ENCODE measurements at places on chromosomes 6 and 20.

- H3K36me3 ChIP-seq, result no peaks in the 10 kb centered on the region
- no peak overlapping the region for H3K4me3 ChIP-seq
- no peak overlapping the region for H3K27ac ChIP-seq
- H3K4me1 ChIP-seq, result no peaks in the 10 kb centered on the region
Observed at GRCh38 chr6:50661636-50662035, 51.7 kb upstream of the TFAP2D start.

DNA sequence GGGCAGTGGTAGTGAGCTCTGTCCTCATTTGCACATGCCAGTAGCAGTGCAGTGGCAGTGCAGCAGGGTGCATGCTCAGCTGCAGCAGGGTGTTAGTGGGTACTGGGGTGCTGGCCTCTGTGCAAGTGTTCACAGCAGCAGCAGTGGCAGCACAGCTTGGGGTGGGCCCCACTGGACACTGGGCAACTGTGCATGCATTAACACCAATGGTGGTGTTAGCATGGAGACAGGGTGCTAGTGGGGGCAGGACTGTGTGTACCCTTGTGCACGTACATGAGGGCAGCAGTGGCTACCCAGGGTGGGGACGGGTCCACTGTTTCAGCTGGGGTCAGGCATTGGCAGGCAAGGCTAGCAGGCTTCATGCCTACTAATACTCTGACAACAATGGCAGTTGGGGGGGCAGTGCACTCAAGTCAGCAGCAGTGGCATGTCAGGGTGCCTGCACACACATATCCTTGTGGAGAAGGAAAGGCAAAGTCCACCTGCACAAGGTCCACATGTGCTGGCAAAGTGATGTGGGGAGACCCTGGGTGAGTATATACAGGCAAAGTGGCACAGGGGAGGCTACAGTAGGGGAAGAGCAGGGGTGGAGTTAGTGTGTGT lies 60.2 kb downstream of the UNC5CL start:
- H3K4me3 ChIP-seq, result no peak overlapping the region
- DNase-seq, result no peak
- H3K36me3 ChIP-seq, result no peaks in the 10 kb centered on the region

GRCh38 chr6:168009331-168009730 lies 11.9 kb downstream of the KIF25 start:
- no peak overlapping the region for H3K4me3 ChIP-seq
- no peaks in the 10 kb centered on the region for H3K4me1 ChIP-seq
- H3K36me3 ChIP-seq, result no peaks in the 10 kb centered on the region
- H3K27me3 ChIP-seq, result no peaks in the 10 kb centered on the region
- DNase-seq, result no peak

GRCh38 chr20:47273591-47274235 lies 82.8 kb downstream of the ZMYND8 start:
- DNase-seq, result no peak
- peaks cover 13% of the 10 kb centered on the region for H3K36me3 ChIP-seq
- H3K4me1 ChIP-seq, result peaks cover 17% of the 10 kb centered on the region
- no peaks in the 10 kb centered on the region for H3K27me3 ChIP-seq
- H3K27ac ChIP-seq, result peak overlapping the region; percentile 77

- peaks cover 61% of the 10 kb centered on the region for H3K4me1 ChIP-seq
- DNase-seq, result peak; percentile 66
- no peaks in the 10 kb centered on the region for H3K36me3 ChIP-seq
- H3K27me3 ChIP-seq, result no peaks in the 10 kb centered on the region
- peak overlapping the region; percentile 99 for H3K27ac ChIP-seq
Observed at GRCh38 chr6:43770372-43771209, 580 bp downstream of the VEGFA start.

DNA sequence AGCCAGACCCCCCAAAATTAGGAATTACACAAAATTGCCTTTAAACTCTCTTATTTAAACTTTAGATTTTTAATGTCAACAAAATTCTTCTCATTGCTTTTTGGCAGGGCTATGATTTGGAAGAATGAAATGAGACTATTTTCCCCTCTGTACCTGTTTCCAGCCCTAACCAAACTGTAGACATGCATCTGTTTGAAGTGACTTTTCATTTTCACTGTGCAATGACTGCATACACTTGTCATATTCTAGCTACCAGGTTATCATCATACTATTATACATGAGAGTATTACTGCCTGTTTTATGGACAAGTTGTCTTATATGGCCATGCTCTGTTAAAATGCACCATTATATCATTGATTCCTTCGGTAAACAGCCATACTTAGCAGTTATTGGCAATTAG lies 295.2 kb downstream of the TBC1D7 start:
- DNase-seq, result no peak
- H3K27ac ChIP-seq, result no peak overlapping the region
- H3K4me3 ChIP-seq, result no peak overlapping the region
- no peaks in the 10 kb centered on the region for H3K4me1 ChIP-seq
- H3K36me3 ChIP-seq, result no peaks in the 10 kb centered on the region
- no peaks in the 10 kb centered on the region for H3K27me3 ChIP-seq

DNA sequence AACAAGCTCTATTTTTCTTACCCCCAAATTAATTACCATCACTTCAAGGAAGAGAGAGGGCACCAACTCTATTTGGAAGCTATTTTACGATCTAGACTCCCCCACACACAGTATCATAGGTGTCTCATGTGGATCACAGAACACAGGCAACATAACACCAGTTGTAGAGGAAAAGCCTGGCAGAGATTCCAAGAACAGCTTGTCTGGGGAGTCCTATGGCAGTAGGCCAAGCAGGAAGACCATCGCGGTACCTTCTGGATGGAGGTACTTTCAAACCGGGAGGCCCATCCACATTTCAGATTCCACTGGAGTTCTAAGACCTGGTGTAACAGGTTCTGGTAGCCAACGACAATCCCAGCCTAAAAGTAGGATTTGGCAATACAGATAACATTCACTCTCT lies 37.6 kb upstream of the SPDEF start:
- no peaks in the 10 kb centered on the region for H3K27me3 ChIP-seq
- H3K27ac ChIP-seq, result no peak overlapping the region
- H3K36me3 ChIP-seq, result no peaks in the 10 kb centered on the region
- no peak overlapping the region for H3K4me3 ChIP-seq
- H3K4me1 ChIP-seq, result peaks cover 5% of the 10 kb centered on the region
- DNase-seq, result no peak

DNA sequence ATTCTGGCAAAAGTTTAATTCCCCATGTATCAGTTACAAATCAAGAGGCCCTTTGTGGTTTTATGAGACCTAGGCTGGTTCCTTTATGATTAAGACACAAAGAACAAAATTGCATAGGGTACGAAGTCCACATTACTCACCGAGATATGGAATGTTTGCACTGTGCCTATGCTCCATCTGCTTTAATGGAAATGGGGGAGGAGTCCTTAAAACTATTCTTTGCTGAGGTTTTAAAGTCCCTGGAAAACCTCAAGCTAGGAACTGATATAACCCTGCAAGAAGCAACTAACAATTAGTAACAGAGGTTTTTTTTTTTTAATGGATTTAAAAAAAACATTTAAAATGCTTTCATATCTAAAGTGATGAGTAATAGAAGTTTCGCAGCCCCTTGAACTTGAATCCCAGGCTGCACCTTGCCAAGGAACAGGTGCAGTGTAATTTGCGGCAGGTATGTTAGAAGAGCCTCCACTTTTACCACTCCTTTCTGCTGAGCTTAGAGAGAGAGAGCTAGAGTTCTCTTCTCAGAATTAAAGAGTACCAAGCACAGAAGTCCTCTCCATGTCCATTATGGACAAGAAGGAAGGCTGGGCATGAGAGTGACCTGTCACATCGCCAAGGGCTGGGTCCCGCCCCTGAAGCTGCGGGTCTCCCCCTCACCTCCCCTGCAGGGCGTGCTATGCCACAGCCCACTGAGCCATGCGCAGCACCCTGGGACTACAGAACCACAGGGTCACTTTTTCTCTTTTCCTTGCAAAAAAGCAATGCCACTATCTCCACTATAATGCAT lies 2.3 kb downstream of the SERPINB1 start:
- H3K4me1 ChIP-seq, result peaks cover 38% of the 10 kb centered on the region
- H3K36me3 ChIP-seq, result no peaks in the 10 kb centered on the region
- H3K27ac ChIP-seq, result peak overlapping the region; percentile 95
- DNase-seq, result peak; percentile 36
- no peaks in the 10 kb centered on the region for H3K27me3 ChIP-seq
- H3K4me3 ChIP-seq, result peak overlapping the region; percentile 68

DNA sequence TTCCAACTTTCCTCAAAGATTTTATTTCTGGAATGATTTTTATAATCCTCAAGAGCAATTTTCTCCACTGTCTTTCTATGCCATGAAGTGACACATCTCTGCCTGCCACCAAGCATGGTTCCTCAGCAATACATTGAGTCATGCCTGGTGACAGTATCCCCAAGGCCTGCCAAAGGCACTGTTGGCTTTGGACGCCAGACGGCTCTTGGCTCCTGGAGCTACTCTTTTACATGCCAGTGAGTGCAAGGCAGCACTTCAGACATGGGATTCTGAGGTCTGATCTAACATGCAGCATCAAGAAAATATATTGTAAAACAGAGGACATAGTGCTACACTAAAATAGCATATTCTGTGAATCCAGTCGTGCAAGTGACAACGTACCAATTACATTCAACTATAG lies 20.1 kb upstream of the PLEKHG1 start:
- H3K4me3 ChIP-seq, result no peak overlapping the region
- no peak for DNase-seq
- no peak overlapping the region for H3K27ac ChIP-seq
- H3K36me3 ChIP-seq, result no peaks in the 10 kb centered on the region
- H3K4me1 ChIP-seq, result peaks cover 5% of the 10 kb centered on the region
- H3K27me3 ChIP-seq, result no peaks in the 10 kb centered on the region

DNA sequence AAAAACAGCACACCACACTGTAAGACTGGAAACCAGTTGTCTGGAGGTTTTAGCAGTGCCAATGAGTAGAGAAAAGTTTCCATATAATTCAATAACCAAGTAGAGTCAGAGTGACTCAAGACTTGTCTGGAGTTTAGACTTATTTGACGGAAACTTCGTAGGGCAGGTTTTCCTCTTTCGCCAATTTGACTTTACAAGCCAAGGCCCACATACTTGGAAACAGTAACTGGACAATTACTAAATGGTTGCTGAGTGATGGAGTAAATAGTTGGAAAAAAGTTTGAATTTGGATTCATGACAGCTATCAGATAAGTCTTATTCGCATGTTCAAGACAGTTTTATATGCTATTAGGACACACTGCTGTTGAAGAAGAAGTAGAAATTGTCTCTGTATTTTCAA lies 48.1 kb upstream of the CTAGE9 start:
- H3K4me1 ChIP-seq, result no peaks in the 10 kb centered on the region
- H3K27ac ChIP-seq, result no peak overlapping the region
- no peaks in the 10 kb centered on the region for H3K36me3 ChIP-seq
- H3K4me3 ChIP-seq, result no peak overlapping the region
- no peak for DNase-seq

- DNase-seq, result no peak
- no peaks in the 10 kb centered on the region for H3K36me3 ChIP-seq
- no peak overlapping the region for H3K27ac ChIP-seq
- no peaks in the 10 kb centered on the region for H3K4me1 ChIP-seq
- H3K27me3 ChIP-seq, result peaks cover 13% of the 10 kb centered on the region
Observed at GRCh38 chr20:40592941-40593340, 96.1 kb downstream of the MAFB start.

GRCh38 chr6:25928562-25929324 lies 1.7 kb downstream of the SLC17A2 start:
- no peaks in the 10 kb centered on the region for H3K27me3 ChIP-seq
- H3K36me3 ChIP-seq, result no peaks in the 10 kb centered on the region
- H3K4me3 ChIP-seq, result no peak overlapping the region
- H3K27ac ChIP-seq, result no peak overlapping the region

DNA sequence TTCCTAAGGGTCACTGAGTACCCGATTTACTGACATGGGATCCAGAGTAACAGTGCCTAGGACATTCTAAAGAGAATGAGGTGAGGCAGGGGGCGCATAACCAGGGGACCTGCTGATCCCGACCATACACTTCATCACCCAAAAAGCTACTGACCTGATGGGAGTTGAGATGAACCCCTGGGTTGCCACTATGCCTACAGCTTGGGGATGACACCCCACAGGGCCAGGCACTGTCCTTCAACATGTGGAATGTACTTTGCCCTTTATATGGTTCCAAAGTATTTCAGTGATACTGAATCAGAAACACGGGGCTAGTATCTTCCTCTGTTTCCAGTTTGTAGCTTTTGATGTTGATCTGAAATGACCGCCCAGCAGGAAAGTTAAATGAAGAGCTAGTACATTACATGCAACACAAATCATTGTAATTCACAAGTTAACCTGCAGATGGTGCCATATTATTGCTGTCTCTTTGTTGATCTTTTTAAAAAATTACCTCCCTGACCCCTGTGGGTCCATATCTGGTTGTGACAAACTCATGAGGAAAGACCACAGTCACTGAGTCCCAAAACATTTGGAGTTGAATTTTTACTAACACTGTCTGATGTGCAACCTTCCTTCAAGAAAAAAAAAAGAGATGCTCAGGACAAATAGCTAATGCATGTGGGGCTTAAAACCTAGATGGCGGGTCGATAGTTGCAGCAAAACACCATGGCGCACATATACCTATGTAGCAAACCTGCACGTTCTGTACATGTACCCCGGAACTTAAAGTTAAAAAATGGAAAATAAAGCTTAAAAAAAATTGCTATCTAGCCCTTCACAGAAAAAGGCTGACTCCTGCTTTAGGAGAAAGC lies 42.7 kb upstream of the GCNT2 start:
- H3K4me1 ChIP-seq, result no peaks in the 10 kb centered on the region
- no peaks in the 10 kb centered on the region for H3K27me3 ChIP-seq
- H3K4me3 ChIP-seq, result no peak overlapping the region
- H3K36me3 ChIP-seq, result no peaks in the 10 kb centered on the region

DNA sequence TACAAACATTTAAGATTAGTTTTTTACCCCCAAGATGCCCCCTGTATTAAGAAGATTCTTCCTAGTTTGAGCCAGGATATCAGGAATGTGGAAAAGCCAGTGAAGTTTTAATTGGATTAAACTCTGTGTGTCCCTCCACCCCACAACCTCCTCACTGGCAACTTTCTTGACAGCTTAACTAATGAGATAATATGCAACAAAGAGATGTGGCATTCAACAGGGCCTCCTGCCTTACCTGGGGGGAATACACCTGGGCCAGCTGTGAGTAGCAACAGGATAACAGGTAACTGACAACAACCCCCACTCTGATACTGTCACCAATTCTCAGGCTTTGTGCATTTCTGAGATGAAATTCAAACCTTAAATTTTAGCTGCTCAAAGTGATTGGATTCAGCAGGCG lies 512.3 kb downstream of the TFAP2B start:
- no peaks in the 10 kb centered on the region for H3K27me3 ChIP-seq
- H3K4me1 ChIP-seq, result no peaks in the 10 kb centered on the region
- H3K36me3 ChIP-seq, result no peaks in the 10 kb centered on the region
- no peak for DNase-seq
- no peak overlapping the region for H3K4me3 ChIP-seq
- H3K27ac ChIP-seq, result no peak overlapping the region

DNA sequence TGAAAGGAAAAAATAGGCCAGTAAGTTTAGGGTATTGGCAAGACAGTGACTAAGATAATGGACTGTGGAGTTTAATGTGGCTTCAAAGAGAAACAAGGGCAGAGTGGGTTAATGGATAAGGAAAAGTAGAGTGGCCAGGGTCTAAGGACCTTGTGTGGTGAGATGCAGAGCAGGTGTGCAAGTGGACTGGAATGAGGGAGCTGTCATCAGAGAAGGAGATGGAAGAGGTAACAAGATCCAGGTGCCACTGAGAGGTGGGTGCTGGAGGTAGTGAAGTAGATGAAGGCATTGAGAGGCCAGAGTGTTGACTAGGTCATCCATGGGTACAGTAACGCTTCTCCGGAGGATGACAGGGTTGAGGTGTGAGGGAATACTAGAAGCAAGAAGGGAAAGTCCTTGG lies 136.1 kb downstream of the QRSL1 start:
- H3K27me3 ChIP-seq, result no peaks in the 10 kb centered on the region
- H3K4me1 ChIP-seq, result no peaks in the 10 kb centered on the region
- no peak overlapping the region for H3K4me3 ChIP-seq
- H3K36me3 ChIP-seq, result no peaks in the 10 kb centered on the region
- no peak for DNase-seq
